ENCODE measurements at places on chromosomes 1 and 21. TPM values are rescaled to one million over a fixed set of nuclear protein-coding genes. Genes with fewer than 3 reads are reported as not detected.

OR6K3 gene
- not detected for total RNA-seq

DNA sequence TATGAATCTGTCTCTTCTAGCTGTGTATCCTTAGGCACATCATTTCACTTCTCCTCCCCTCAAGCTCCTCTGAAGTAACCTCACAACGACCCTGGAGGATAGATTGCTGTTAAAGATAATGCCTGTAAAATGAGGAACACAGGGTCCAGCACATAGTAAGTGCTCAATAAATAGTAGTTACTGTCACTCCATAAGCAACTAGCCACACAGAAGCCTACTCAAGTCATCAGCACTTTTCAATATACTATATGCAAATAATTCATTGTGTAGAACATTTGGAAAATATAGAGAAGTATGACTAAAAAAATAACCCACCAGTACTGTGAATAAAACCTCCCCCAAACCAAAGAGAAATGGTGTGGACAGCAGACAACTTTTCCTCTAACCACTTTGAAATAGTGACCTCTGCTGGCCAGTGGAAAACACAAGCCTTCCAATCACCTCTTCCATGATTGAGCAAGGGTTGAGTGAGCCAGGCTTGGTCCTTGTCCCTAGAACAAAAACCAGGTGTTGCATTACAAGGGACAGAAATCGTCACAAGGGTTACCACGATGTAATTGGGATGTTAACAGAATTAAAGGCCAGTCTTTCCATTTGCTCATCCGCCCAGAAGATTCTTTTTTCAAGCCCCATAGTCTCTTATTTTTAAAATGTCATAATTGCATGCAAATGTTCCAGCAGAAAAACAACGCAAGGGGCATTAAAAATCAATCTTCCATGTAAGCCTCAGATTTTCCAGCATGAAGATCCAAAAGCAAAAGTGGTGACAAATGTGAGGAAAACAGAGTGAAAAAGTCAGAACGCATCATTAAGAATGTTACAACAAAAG is 15.7 kb upstream of the GLIS1 start:
- no peaks in the 10 kb centered on the region for H3K36me3 ChIP-seq
- H3K4me3 ChIP-seq = no peak overlapping the region
- DNase-seq = no peak
- H3K27ac ChIP-seq = no peak overlapping the region

DNA sequence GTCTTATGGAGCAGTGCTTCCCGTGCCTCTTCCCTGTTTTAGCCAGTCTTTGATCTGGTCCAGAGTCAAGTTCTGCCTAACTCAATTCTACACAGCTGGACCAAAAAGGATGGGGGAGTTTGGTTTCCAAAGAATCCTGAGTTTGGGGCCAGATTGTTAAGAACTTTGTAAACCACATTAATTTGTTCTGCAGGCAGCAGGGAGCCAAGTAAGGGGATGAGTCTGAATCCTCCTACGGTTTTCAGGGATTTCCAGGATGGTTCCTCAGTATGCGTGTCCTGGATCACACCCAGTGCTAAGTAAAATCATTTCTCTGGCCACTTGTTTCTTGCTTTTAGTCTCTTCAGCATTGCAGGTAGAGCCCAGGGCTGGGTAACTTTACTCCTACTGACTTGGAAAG is 26.1 kb upstream of the GJA5 start:
- H3K4me3 ChIP-seq = no peak overlapping the region
- 0 out of 2 replicates have a peak, but pooled peaks cover 2% of the 10 kb centered on the region for H3K27me3 ChIP-seq
- H3K36me3 ChIP-seq = no peaks in the 10 kb centered on the region
- no peak overlapping the region for H3K27ac ChIP-seq
- no peaks in the 10 kb centered on the region for H3K4me1 ChIP-seq

DNA sequence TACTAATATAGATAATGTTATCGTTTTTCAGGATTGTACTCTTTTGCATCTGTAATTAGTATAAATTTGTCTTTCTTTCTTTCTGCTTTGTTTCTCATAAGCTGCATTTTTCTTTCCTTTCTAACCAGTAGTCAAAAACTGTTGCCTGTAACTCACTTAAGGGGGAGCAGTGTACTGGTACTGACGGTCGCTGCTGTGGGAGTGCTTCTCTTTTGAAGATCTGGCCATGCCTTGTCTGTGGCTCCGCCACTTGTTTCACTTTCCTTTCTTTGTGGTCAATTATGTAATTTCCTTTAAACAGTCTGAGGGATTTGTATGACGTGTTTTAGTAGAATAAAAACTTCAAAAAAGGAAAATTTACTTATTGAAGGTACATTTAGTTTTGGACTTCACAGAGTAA is 37.0 kb downstream of the MIA3 start:
- no peaks in the 10 kb centered on the region for H3K27me3 ChIP-seq
- peaks cover 32% of the 10 kb centered on the region for H3K36me3 ChIP-seq
- H3K27ac ChIP-seq = no peak overlapping the region
- DNase-seq = peak; percentile 72

DNA sequence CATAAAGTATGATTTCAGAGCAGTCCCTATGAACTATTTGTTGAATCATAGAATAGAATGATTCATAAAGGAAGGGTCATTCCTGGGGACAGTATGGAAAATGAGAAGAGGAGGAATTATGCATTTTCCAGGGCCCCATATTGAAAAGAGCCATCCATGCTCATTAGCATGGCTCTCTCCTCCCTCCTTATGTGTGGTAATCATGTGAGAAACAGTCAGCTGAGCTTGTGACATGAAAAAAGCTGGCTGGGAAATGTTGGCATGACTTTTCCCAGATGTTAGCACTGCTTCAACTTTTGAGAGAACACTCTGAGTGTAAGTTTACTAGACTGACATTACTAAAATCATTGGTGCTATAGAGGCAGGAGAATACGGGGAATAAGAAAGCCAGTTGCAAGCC is 16.1 kb downstream of the TRIM67 start:
- no peak overlapping the region for H3K27ac ChIP-seq
- H3K27me3 ChIP-seq = peaks cover 19% of the 10 kb centered on the region
- no peak overlapping the region for H3K4me3 ChIP-seq
- no peaks in the 10 kb centered on the region for H3K36me3 ChIP-seq

DNA sequence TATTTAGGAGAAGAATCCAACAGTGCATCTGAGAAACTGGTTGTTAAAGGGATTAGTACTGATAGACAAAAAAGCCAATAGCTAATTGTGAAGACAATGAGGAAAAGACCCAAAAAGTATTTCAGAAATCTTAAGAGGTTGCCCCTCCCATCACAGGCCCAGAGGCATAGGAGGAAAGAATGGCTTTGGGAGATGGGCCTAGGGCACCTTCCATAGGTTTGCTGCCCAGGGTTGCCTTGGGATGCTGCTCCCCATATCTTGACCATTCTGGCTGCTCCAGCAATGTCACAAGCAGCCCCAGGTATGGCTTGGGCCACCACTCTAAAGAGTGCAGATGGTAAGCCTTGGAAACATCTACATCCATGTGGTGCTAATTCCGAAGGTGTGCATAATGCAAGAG is 68.7 kb upstream of the CD5L start:
- no peaks in the 10 kb centered on the region for H3K4me1 ChIP-seq
- no peak overlapping the region for H3K4me3 ChIP-seq
- no peaks in the 10 kb centered on the region for H3K36me3 ChIP-seq
- no peaks in the 10 kb centered on the region for H3K27me3 ChIP-seq
- DNase-seq = no peak
